ENCODE measurements at places on chromosomes 6 and 20. TPM values are rescaled to one million over a fixed set of nuclear protein-coding genes. Genes with fewer than 3 reads are reported as not detected.

- DNase-seq: no peak
- H3K4me3 ChIP-seq: no peak overlapping the region
- no peaks in the 10 kb centered on the region for H3K36me3 ChIP-seq
- H3K4me1 ChIP-seq: no peaks in the 10 kb centered on the region
These were observed 121.8 kb upstream of the HDGFL1 start for GRCh38 chr6:22447249-22448196.

GRCh38 chr20:46621492-46621891 is 29.8 kb downstream of the SLC13A3 start:
- H3K4me3 ChIP-seq: no peak overlapping the region
- no peak overlapping the region for H3K27ac ChIP-seq
- H3K27me3 ChIP-seq: no peaks in the 10 kb centered on the region
- H3K36me3 ChIP-seq: no peaks in the 10 kb centered on the region

DNA sequence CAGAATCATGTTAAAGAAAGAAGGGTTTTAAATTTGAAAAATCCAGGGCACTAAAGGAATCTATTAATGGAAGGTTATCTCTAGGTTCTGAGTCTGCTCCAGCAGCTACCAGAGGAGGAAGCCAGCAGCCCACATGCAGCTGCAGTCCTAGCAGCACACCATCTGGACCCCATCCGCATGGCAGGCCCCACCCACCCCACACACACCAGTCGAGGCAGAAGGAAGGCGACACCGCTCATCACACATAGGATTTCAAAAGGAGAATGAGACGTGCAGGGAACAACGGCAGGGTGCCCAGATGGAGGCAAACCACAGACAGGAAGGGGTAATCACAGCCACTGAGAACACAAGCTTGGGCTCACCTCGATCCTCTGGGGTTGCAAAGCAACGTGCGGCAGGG is 78.9 kb downstream of the GINS1 start:
- DNase-seq: no peak
- peaks cover 4% of the 10 kb centered on the region for H3K36me3 ChIP-seq
- no peak overlapping the region for H3K27ac ChIP-seq

- H3K4me3 ChIP-seq: no peak overlapping the region
- H3K36me3 ChIP-seq: no peaks in the 10 kb centered on the region
- no peak for DNase-seq
These were observed 43.4 kb downstream of the CLVS2 start for GRCh38 chr6:123039431-123039830.

DNA sequence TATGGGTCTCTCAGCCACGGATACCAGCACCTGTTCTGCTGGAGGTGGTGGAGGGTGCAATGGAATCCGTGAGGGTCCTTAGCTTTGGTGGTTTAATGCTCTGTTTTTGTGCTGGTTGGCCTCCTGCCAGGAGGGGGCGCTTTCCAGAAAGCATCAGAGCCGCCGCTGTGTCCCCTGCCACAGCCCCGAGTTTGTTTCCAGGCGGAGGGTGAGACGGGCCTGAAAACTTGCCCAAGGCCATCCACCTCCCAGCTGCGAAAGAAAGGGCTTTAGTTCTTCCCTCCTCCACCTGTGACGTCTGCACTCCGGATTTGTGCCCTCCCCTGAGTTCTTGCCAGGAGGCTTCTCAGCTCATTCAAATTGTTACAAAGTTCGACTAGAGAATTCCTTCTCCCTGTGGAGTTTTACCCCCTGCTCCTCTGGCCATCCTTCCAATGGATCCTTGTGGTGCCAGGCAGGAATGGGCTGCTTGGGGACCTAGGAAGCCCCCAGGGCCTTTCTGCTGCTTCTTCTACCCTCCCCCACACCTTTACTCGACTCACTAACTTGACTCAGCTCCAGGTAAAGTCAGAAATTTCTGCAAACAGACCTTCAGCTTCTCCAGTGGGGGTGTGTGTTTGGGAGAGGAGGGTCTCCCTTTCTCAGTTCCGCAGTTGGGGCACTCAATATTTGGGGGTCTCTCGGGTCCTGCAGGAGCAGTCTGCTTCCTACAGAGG is 873.7 kb downstream of the KIF16B start:
- DNase-seq: no peak
- H3K27ac ChIP-seq: no peak overlapping the region
- no peaks in the 10 kb centered on the region for H3K4me1 ChIP-seq
- H3K27me3 ChIP-seq: no peaks in the 10 kb centered on the region
- no peak overlapping the region for H3K4me3 ChIP-seq

The TAPBP gene
- total RNA-seq: 89.2 TPM

Data from right lobe of liver (tissue), 6 donors.